ENCODE measurements at places on chromosomes 1 and 21.

GRCh38 chr1:231264642-231265041 is 23.6 kb downstream of the GNPAT start:
- DNase-seq = no peak

DNA sequence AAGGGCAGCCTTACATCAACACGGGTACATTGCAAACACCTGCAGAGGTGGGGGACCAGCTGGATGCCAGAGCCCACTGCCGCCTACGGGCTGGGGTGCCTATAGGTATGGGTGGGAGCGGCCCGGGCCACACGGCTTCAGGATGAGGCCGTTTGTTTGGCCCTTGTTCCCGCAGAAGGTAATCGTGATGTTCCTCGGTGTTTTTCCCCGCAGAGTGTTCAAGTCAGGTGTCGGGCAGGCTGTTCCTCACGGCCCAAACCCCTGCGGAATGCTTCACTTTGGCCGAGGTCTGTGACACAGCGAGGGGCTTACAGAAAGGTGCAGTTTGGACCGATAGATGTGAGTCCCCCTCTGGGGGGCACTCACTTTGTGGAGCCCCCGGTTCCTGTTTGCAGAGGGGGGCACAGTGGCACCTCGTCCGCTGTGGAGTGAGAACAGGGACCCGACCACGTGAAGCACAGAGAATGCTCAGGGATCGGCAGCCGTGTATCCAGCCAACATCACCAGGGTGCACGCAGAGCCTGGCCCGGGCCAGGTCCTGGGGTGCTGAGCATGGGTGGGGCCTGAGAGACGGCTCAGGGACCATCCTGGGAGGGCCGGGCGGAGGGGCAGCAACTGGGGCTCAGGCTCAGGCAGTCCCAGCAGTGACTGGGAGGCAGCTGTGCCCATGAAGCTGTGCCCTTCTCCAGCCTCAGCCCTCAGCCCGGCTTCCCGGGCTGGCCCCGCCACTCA is 453 bp upstream of the TTLL10 start:
- DNase-seq = no peak

DNA sequence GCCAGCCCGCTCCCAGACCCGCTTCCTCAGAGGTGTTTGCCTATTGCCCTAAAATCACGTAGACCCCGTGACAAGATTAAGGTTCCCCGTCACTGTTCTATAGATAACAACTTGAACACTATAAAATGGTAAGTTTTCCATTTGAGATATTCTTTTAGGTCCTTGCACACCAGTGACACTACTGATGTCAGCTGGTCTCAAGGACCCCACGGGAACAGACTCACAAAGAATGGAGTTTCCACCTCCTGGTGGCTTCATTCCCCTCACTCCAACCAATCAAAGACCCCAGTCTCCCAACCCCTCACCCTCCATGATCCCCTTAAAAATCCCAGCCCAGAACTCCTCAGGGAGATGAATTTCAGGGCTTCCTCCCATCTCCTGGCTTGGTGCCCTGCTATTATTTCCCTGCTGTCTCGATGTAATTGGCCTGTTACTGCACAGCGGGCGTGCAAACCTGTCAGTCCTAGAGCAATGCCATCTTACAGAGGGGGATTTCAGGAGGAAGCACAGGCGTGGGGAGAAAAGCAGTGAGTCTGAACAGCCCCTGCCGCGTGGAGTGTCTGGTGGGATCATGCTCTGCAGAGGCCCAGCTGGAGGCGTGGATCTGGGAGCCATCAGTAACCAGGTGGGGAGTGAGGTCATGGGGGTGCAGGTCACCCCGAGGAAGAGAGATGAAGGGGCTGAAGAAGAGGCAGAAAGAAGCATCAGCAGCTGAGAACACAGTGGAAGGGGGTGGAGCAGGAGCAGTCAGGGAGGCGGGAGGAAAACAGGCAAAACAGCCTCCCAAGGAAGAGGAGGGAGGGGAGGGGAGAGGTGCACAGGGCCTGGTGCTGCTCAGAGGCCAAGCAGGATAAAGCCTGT is 35.1 kb upstream of the LBR start:
- peak; percentile 81 for DNase-seq

DNA sequence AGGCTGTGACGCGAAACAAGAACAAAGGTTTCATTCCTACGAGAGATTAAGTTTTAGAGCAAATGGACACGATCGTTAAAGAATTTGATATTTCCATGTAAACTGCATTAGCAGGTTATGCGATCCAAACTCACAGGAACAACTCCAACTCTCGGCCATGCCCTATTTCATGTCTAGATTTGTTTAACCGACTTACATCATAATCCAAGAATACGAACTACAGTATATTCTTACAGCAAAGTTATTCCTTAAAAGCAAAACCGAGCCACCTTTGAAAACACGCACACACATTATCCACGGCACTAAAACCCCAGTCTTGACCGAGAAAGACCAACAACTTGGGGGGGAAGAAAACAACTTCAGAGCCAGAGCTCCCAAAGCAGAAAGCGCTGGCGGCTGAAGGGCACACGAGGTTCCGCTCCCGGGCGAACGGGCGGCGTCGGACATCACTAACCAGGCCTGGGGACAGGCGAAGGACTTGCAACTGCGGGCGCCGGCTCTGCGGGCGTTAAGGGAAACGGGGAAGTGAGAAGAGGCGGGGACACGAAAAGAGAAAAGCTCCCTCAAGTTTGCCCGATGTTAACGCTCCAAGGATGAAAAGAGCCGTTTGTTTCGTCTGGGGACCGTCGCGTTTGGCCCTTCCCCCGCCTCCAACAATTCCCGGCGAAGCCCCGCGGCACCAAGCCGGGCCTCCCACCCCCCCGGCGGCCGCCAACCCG is 690 bp downstream of the B3GALNT2 start:
- peak; percentile 86 for DNase-seq

DNA sequence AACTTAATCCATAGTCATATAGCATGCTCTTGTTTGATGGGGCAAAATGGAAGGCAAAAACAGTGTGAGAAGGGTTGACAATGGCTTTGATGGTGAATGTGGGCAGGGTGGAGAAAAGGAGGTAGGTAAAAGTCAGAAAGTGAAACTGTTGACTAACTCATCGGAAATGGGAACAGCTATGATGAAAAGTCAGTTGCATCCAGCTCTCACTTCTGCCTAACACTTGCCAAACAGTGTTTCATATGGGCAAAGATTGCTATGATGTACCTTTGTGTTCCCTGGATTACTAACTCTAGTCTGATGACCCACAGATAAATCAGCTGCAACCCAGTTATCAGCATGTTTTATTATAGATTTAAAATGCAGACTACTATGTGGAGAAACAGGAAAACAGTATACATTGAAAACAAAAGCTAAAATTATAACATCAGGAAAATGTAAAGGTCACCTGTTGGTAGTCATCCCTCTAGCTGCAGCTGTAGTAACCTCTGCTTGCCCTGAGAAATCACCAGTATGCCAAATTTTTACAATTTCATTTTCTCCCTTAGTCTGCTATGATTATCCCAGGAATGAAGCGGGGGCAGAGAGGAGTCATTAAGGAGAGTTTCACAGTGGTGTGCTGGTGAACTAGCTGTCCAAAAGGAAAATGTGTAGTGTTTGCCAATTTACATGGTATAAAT is 11.7 kb downstream of the TNFSF18 start:
- no peak for DNase-seq

DNA sequence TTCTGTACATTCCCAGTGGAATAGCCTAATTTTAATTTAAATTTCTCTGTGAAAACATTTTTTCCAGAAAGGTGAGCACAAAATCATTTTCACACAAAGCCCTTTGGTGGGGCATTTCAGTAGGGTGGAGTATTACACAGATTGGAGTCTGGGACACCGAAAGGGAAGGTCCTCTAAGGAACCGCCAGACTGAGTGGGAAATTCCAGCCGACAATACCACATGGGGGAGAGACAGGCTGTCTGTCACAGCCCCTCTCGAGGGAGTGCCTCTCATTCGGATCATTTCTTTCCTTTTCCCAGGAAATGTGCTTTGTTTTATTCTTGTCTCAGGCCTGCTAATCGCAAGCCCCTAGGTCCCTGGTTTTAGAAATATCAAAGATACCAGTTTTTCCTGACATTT is 150.6 kb upstream of the HOOK1 start:
- no peak for DNase-seq

DNA sequence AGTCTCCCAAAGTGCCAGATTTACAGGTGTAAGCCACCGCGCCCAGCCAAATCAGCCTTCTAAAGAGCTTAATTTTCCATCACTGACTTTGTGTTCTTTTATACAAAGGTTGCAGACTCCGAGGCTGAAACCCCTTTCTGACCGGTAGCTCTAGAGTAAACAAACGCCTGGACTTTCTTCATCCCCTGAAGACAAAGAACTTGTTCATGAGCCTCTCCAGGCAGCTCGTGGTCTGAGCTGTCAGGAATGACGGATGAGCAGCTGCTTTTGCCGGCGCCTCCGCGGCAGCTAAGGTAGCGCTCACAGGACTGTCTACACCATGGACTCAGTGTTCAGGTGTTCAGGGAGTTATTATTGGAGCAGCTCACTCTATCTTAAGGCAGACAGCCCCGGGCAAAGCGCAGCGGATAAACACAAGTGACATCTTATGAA is 128.5 kb upstream of the ERRFI1 start:
- peak; percentile 27 for DNase-seq

- DNase-seq = no peak
Observed at GRCh38 chr1:51313961-51314777, 16.2 kb downstream of the TTC39A start.

DNA sequence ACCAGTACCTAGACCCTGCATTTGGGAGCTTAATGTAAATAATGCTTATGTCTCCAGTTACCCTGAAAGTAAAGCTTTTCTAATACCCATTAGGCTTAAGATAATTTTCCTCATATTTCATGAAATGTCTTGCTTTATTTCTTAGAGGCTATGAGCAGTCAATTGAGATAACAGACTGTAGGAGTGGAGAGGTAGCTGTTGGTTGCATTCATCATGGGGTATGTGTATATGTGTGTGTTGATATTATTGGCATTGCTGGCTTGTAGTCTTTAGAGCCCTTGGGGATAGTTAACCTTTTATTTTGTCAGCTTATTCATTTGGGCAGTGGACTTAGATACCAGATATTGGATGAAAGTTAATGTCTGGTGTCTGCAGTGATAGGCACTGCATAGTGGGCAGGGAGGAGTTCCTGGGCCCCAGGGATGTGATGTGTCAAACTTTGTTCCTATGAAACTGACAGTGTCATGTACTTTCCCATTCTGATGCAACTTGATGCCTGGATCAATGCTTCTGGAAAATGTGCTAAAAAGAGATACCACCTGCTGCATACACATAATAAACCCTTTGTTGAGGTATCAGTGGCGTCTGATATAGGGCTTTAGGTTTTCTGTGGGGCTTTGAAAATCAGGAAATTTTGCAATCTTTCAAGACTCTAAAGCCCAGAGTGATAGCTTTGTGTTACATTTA is 83.9 kb downstream of the MAST2 start:
- DNase-seq = no peak

GRCh38 chr1:82258887-82259286 is 458.2 kb downstream of the ADGRL2 start:
- no peak for DNase-seq

- DNase-seq = no peak
Observed at GRCh38 chr1:198642983-198643382, 4.1 kb downstream of the PTPRC start.

GRCh38 chr1:196933531-196934189 is 9.9 kb upstream of the CFHR2 start:
- DNase-seq = no peak

GRCh38 chr1:37890378-37891014 is 31.1 kb upstream of the MTF1 start:
- peak; percentile 39 for DNase-seq

DNA sequence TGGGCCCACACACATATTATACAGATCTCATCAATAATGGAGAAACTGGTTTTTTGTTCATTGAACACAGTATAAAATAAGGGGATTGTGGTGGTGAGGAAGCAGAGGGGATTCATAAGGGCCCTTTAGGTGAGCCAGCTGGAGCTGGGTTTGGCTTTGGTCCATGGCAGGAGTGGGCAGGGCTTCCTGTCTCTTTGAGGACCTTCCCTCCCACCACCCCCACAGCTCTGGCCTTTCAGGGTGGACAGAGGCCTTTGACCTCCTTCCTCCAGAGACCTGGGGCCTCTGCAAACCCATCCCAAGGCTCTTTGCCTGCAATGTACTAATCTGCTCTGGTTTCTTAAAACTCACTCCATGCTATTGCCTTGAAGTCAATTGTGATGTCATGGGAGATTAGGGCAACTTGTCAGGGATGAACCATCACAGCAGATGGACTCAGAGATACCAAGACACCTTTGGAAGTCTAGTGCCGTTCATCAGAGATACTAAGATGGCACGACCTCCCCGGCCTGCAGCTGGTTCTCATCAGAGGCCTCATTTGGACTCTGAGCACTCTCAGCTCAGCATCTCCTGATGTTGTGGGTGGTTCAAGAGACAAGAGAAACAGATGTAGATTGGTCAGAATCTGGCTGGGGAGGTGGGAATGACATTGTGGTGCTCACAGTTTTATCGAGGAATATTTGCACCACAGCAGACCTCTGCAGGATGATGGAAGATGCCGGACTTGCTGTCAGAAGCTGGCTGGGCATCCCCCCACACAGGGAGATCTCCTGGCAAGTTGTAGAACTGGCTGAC is 37.9 kb downstream of the LHX4 start:
- DNase-seq = no peak

GRCh38 chr1:211326528-211327345 is at the start of gene TRAF5:
TRAF5 (plus strand) TSS chr1:211326833; CDS start chr1:211353240, 26,407 bp downstream.
- DNase-seq = peak; percentile 85

All from eye (tissue), 1 donor.